ENCODE measurements at places on chromosomes 3 and 15.
A peak's percentile ranks its signal among the peaks of the same experiment; 100 is the strongest.

GRCh38 chr3:1515882-1516281 lies 423.1 kb downstream of the CNTN6 start:
- no peak for DNase-seq

DNA sequence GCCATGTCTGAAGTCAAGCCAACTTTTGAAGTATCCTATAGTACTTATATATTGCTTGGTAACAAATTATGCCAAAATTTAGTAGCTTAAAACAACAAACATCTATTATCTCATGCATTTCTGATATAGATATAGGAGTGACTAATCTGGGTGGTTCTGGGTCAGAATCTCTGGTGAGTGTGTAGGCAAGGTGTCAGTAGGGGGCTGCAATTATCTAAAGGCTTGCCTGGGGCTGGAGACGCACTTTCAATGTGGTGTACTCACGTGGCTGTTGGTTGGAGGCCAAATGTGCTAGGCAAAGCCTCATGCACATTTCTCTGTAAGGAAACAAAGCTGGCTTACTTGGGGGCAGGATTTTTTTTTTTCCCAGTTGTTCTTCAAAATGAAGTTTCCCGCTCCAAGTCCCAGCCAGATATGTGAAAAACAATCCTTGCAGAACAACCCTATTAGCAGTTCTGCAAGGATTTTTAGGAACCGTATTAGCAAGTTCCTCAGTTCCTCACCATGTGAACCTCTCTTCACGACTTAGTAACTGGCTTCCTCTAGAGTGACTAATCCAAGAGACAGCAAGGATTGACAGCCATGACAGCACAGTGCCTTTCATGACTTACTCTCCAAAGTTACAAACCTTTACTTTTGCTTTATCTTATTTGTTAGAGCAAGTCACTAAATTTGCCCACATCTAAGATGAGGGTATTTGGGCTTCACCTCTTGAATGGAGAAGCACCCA lies 25.8 kb downstream of the GREM1 start:
- no peak for DNase-seq

- no peak for DNase-seq
These were observed 216.1 kb downstream of the NAALADL2 start for GRCh38 chr3:175075269-175075668.

GRCh38 chr3:121659586-121659985 lies 1.1 kb downstream of the HCLS1 start:
- no peak for DNase-seq

- no peak for DNase-seq
These were observed 59.4 kb upstream of the XRN1 start for GRCh38 chr3:142507241-142507640.

DNA sequence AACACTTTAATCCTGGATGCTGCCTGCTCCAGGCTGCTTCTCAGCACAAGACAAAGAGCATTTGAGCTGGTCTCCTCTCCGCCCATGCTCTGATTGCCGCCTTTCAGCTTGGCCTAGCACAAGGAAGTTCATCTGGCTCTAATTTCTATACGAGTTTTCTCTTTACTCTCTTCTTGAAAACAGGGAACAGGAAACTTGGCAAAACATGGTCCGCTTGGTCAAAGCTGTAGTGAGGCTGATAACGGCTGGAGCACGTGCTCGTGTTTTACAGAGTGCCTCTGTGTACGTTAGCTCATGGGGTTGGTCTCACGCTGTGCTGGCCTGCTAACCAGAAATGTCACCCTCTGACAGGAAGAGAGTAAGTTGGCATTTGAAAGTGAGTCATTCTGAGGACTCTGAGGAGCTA lies 19.2 kb downstream of the RARRES1 start:
- peak; percentile 80 for DNase-seq

DNA sequence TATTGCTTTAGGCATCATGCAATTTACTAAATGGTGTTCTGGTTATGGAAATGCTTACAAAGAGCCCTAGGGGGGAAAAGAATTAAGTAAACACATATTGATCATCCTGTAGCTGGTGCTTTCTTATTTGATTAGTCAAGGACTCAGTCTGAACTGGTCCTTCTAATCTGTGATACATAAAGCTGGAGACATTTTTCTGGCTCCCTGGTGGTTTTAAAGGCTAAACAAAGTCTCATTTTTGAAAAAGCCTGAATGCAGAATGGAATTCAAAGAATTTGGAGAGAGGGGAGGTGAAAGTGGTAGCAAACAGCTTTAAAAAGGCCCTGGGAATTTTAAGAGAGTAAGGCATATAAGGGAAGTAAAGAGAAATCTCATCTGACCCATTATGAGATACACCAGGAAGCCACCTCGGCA lies 149.7 kb downstream of the RBMS3 start:
- DNase-seq: no peak

GRCh38 chr15:76340803-76341365 lies 4.3 kb downstream of the ISL2 start:
- DNase-seq: no peak

DNA sequence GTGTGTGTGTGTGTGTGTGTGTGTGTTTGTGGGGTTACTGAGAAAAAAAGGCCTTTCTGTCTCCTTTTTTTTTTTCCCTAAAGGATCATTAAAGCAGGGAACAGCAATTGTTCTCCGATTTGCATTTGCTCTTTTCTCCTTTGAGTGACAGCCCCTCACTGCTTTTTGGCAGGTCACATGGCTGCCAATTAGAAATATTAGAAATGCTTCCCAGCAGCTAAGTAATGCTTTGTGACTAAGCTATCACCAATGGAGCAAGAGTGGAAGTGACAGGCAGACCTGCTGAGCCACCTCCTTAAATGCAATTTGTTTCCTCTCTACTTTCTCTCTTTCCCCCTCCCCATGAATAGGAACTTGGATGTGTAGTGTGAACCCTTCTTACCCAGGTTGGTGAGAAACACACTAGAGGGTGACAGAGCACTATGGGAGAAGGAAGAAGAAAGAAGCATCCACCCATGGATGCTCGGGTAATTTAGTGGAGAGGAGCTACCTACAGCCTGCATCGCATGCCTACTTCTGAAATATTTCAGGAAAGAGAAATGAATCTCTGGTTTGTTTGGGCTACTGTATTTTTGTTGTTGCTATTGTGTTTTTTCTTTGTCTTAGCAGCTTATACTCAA lies 165.2 kb upstream of the PDZRN3 start:
- no peak for DNase-seq

GRCh38 chr3:43095370-43095769 lies 10.5 kb downstream of the POMGNT2 start:
- no peak for DNase-seq

- DNase-seq: no peak
These were observed 266.9 kb upstream of the TTC14 start for GRCh38 chr3:180335050-180335449.

DNA sequence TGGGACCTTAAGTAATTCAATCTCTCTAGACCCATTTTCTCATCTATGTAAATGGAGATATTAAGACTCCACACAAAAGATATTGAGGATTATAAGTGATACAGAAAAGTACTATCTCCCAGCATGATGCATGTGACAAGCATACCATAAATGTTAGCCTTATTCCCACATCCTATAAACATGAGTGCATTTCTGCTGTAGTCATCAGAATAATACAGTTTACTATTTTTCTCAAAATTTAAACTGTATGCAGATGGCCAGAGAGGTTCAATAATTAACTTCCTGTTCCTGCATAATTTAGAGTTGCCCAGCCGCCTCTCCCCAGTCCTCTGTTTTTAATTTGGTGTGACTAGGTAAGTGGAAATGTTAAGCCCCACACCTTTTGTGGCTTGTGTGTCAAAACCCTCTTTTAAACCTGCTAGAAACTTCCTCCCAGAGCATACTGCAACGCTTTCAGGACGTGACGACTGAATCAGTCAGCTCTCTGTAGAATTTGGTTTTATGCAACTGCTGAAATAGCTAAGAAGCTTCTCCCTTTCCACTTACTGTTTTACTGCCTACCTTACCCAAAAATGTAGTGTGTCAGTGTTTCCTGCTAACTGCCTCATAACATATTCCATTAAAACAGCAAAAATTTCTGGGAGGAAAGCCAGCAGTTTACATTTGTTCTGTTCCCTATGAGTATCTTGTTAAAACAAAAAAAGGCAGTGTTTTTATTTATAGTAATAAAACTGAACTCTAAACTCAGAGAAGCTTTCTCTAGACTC lies 1037.9 kb downstream of the EPHA3 start:
- no peak for DNase-seq

- DNase-seq: no peak
These were observed 82.2 kb downstream of the RBMS3 start for GRCh38 chr3:29363110-29363509.

DNA sequence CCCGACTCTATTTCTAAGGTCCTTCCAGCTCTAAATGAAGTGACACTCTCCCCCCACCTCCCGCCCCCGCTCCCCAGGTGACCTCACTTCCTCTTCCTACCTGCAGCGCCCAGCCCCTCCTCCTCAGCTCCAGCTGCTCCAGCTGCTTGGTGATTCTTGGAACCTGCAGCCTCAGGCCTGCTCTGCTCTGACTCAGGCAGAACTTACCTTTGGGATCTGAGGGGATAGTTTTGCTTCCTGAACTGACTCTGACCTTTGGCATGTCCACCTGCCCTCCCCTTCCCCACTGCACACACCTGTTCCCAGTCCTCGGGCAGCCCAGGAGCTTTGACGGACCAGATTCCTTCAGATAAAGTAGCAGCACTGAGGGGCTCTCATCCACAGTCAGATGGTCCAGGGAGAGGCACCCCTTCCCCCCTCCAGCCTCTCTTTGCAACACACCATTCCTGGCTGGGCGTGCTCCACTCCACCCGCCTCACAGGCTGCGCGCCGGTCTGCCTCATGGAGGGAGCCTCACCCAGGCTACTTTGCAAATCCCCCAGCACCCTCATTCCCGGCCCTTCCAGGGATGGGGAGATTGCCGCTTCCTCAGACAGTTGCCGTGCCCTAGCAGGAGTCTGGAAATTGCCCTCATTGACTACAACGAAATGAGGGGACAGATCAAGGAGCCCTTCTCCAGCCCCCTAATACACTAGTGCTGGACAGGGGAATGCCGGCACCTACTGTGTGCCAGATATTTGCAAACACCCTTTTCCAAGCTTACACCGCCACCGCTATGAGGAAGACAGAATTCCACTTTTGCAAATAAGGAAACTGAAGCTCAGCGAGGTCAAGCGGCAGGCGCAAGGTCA lies 692 bp upstream of the C15orf39 start:
- DNase-seq: no peak

DNA sequence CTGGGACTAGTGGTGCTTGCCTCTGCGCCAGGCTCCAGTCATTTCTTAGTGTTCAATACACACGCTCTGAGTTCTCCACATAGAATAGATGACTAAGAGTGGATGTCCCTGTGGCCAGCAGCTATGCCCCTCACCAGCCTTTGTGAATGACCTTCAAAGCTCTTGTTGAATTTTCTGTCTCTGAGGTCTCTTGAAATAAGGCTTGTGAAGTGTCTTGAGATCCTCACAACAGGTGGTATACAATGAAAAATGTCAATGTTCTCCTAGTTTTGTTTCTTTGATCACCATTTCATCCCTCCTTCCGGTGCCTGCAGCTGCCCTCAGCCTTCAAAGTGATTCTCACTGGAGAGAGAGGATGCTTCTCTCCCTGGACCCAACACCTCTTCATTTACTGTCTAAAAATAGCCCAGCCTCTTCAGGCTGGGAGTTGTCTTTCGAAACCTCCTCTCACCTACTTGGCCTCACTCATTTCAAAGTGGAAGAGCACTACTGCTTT lies 5.4 kb downstream of the MAPKBP1 start:
- no peak for DNase-seq

DNA sequence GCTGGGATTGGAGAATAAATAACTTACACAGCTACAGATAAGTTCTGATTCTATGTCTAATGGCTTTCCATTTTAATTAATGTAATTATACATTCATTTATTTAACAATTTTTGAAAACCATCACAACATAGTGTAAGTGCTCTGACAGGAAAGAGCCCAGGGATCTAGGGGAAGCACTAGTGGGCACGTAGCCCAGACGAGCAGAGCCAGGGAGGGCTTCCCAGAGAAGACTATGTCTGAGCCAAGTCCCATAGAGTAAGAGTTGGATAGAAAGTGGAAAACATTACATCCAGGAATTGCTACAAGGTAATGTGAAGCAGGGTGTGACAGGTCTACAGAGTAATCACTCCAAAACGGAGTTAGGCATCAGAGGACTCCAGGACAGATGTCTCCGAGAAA lies 2.9 kb upstream of the HGD start:
- no peak for DNase-seq

GRCh38 chr3:50749822-50750221 lies 75.1 kb downstream of the DOCK3 start:
- DNase-seq: no peak

DNA sequence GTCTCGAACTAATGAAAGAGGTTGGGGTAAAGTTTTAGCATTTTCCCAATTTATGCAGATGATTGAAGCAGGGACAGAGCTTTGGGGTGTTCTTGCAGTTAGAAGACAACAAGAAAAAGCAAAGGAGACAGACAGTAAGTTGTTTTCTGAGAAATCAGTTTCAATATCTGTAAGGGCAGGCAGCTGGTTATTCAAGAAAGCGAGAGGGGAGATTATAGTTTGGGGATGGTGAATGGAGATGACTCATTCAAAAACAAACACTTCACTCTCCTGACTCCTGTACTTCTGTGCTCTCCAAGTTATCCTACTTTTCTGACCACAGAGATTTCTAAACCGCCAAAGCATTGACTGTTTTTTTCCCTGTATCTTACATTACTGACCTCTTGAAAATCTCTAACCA lies 352.0 kb downstream of the GAP43 start:
- no peak for DNase-seq

- DNase-seq: no peak
These were observed 28.7 kb downstream of the HDGFL3 start for GRCh38 chr15:83178869-83179325.

DNA sequence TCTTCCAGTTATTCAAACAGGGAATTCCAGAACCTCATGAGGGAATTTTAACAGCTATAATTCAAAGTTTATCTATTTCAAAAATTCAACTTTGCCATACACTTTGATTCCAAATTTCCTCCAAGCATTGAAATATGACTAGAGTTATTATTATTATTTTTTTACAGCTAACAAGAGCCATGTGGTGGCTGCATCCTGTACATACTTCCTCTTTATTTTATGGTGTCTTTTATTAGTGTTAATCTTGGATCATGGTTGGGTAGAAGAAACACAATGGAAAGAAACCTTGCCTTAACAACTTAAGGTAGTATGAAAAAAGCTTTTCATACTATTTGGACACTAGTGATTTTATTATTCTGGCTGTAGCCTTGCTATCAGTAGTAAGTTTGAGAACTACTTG lies 52.7 kb downstream of the TFG start:
- DNase-seq: no peak

GRCh38 chr3:13536432-13536831 lies 12.5 kb upstream of the FBLN2 start:
- no peak for DNase-seq

Data from ascending aorta (tissue), 2 donors.